Stimulated activated CD8-positive, alpha-beta memory T cell treated with anti-CD3 and anti-CD28 coated beads, Interleukin-7, amount 100 ng/mL, for 1 hour (primary cell): ENCODE measurements at places on chromosomes 1 and 21.

GRCh38 chr1:109716121-109716520, 4.1 kb downstream of the GSTM5 start:
- no peak for DNase-seq

DNA sequence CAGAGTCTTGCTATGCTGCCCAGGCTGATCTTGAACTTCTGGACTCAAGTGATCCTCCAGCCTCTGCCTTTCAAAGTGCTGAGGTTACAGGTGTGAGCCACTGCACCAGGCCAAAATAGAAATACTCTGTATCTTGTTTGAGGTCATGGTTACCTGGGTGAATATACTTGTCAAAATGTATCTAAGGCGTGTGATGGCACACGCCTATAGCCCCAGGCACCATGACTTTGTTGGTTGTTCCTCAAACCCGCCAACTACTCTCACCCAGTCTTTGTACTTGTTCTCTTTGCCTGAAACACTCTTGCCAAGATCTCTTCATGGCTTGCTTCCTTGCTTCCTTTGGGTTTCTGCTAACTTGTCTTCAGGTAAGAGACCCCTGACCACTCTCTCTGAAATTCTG, 38.0 kb upstream of the RGS5 start:
- no peak for DNase-seq

DNA sequence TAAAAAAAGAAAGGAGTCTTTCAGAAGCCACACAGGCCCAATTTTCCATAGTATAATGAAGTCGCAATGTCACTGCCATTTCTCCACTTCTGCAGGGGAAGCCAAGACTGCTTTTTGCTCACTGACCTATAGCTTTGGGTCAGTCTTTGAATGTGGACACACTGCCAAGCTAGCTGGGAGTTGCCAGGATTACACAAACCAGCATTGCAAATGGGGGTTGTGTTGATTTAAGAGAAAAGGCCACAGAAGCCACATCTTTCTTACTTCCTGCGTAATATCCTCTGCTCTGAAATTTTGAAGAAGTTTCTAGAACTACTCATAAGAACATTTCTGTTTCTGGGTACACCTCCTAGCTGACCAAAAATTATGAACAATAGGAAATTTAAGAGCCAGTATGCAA, 45.8 kb upstream of the SAMSN1 start:
- DNase-seq: no peak

DNA sequence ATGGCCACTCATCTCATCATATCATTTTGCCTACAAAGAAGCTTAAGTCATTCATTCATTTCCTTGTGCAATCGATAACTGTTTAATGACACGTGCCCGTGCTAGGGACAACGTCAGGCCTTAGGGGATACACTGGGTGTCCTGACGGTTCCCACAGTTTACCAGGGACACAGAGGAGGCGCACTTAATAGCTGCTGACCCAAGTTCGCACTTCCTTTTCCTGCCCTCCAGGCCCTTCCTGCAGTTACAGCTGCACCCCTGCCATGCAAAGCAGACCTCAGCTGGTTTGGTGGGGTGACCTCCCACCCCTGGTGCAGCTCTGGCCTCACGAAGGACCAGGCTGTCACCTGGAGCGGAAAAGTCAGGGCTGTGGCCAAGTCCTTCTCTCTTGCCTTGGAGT, 4.2 kb downstream of the SPATA21 start:
- DNase-seq: no peak

GRCh38 chr1:69824932-69825331, 257.2 kb downstream of the LRRC7 start:
- DNase-seq: no peak

- DNase-seq: no peak
Measured at GRCh38 chr21:34351786-34352241, 12.0 kb upstream of the KCNE2 start.

GRCh38 chr1:107530543-107530942, 389.7 kb downstream of the NTNG1 start:
- DNase-seq: no peak

GRCh38 chr1:58307431-58307830, 239.1 kb downstream of the OMA1 start:
- no peak for DNase-seq

DNA sequence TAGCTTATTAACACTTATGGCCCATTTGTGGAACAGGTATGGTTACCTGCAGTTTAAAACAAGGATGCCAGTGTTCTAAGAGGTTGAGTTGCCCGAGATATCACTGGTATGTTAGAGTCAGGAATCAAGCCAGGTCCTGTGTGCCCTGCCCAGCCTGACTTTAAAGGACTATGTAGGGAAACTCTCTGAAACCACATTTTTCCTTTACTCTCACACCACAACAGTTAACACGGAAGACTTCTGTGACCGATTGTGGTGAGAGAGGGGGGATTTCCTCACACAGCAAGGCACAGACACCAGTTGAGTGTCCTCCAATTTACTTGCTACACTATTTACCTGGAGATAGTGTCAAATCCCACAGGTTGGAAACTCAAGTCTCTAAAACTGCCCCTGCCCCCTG, 47.8 kb downstream of the UCK2 start:
- DNase-seq: no peak

DNA sequence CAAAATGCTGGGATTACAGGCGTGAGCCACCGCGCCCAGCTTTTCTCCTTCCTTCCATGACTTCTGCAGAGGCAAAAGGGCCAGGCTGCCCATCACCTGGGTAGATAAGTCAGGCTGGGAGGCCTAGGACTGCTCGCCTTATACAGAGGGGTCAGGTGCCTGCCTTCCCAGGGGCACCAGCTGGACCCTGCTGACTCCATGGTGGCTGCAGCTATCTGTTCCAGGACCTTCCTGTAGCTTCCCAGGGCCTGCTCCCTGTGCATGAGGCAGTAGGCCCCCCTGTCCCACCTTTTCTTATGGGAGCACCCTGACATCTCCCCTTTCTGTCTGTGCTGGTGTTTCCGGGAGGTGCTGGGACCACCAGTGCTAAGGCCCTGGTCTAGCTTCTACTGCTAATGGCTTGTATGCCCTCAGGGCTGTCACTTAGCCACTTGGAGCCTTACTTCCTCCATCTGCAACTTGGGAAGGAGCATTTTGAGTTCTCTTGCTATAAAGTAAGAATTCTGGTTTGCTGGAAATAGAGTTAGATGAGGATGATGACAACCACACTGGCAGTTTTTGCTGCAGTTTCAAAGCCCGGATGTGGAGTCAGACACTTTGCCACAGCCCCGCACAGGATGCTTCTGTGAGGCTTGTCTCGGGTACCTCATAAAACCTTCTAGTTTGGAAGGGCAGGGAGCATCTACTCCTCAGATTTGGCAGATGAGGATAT, 14.4 kb downstream of the SOX13 start:
- no peak for DNase-seq

DNA sequence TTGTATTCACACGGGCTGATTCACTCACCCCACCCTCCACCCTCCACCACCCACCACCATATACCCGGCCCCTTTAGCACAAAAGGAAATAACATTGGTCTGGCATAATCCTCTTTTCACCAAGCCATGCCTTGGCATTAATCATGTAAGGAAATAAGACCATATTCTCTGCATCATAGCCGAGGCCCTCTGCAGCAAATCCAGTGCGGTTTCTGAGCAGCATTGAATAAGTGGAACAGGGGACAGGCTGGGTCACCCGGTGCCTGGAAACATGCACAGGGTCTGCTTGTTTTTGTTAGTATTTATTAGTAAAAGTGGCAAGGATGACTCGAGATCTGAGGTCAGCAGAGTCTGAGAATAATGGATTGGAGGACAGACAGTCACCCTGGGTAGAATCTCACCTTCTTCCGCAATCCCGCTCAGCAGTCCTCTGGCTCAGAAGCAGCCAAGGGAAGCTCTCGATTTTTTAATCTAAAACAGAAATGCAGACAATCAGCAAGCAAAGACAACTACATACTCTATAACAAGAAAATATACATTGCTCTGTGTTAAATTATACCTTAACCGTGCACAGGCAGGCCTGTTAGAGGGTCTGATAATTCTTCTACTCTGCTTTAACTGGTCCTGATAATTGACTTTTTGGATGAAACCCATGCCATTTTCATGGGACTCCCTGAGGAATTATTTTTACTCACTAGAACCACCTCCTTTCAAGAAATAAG, 52.4 kb upstream of the CDC42BPA start:
- DNase-seq: no peak

DNA sequence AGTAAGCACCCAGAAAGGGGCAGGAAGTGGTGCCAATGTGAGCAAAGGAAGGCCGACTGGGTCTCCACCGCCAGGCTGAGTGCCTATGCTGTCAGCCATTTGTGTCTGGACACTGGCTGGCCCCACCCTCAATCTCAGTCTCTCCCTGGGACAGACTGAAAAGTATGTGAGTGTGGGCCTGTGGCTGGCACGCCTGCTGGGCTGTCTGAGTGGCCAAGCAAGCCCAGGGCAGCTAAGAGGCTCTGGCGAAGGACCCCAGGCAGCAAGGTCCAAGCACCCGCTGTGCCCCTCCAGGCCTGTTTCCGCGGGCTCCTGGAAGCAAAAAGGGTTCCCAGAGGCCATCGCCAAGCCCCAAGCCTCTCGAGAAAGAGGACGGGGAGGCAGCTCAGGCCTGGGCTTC, 93.3 kb upstream of the VAMP3 start:
- no peak for DNase-seq

GRCh38 chr1:115189814-115190539, 100.7 kb upstream of the TSPAN2 start:
- DNase-seq: no peak

DNA sequence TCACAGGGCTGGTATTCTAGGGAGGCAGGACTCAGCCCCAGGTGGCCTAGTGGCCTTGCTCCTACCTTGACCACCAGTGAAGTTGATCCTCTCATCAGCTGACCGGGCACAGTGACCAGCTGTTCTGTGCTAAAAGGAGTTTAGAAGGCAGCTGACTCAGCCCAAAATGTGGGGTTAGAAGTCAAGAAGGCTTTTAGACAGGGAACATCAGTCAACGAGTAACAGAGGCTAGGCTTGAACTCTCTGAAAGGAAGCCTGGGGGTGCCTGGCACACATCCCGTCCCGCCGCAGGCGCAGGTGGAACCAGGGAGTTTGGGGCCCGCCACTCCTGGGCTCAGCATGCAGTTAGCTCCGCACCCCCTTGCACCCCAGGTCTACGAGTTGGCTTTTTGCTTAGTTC, 114.9 kb upstream of the SLC45A1 start:
- no peak for DNase-seq

- no peak for DNase-seq
Measured at GRCh38 chr1:40848530-40849189, 13.5 kb downstream of the CITED4 start.
